ENCODE measurements at places on chromosomes 2 and 18. TPM values are rescaled to one million over a fixed set of nuclear protein-coding genes. Genes with fewer than 3 reads are reported as not detected.

Gene HDHD2
- total RNA-seq = 51.0 TPM

Gene PLGLB2
- total RNA-seq = 0.68 TPM

Gene KCNE4
- 0.20 TPM for total RNA-seq

Gene SERPINB11
- not detected for total RNA-seq

Gene RESP18
- total RNA-seq = not detected

Gene ADGRF3
- 0.09 TPM for total RNA-seq

Gene GATA6
- not detected for total RNA-seq

Gene MGAT5
- 31.6 TPM for total RNA-seq

Gene MRO
- 0.57 TPM for total RNA-seq

Gene PRKCE
- total RNA-seq = 1.3 TPM

Gene CTAGE1
- not detected for total RNA-seq

Gene CREG2
- total RNA-seq = 1.2 TPM

Gene TACR1
- 0.77 TPM for total RNA-seq

Gene ATG4B
- 110 TPM for total RNA-seq

Gene MARCHF4
- 0.26 TPM for total RNA-seq

Gene CXCR2
- total RNA-seq = 0.83 TPM

Gene CFAP65
- 0.18 TPM for total RNA-seq

Gene ARL6IP6
- total RNA-seq = 27.3 TPM

Gene DNAH7
- 0.09 TPM for total RNA-seq

Gene CFAP221
- total RNA-seq = 0.46 TPM

Gene HOXD1
- total RNA-seq = not detected

Gene COL3A1
- not detected for total RNA-seq

Gene STON1
- total RNA-seq = 5.5 TPM

Gene CXCR1
- total RNA-seq = not detected

Gene MAB21L4
- total RNA-seq = 0.15 TPM

Gene RGPD8
- 8.1 TPM for total RNA-seq

Gene ACVR1C
- total RNA-seq = 0.81 TPM
